Psoas muscle (tissue), 8 donors: ENCODE measurements at places on chromosomes 7 and 10.

DNA sequence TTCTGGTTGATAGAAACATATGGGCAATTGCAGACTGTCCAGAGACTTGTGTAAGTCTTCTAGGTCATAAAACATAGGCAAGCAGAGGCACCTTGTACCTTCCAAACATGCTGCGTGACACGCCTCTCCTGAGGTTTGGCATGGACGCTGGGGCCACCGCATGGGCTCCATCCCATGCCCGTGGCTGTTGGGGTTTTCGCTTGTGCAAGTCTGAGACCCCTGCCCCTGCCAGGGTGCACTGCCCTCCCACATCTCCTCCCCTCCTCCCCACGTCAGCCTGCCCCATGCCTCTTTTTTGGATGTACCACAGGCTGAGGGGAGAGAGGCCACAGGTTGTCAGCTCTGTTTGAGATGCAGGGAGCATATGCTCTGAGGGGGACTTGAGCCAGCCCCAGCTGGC lies 19.0 kb downstream of the EIF3B start:
- H3K4me1 ChIP-seq: peaks cover 7% of the 10 kb centered on the region
- no peak for DNase-seq
- peaks cover 15% of the 10 kb centered on the region for H3K36me3 ChIP-seq
- H3K27ac ChIP-seq: peak overlapping the region; percentile 2
- no peak overlapping the region for H3K4me3 ChIP-seq

GRCh38 chr10:72802332-72802731 lies 91.2 kb upstream of the OIT3 start:
- H3K27ac ChIP-seq: no peak overlapping the region
- peaks cover 29% of the 10 kb centered on the region for H3K4me1 ChIP-seq
- no peaks in the 10 kb centered on the region for H3K27me3 ChIP-seq

- DNase-seq: peak; percentile 21
- no peaks in the 10 kb centered on the region for H3K27me3 ChIP-seq
- H3K4me3 ChIP-seq: peak overlapping the region; percentile 93
- peak overlapping the region; percentile 4 for H3K27ac ChIP-seq
- H3K36me3 ChIP-seq: no peaks in the 10 kb centered on the region
- peaks cover 24% of the 10 kb centered on the region for H3K4me1 ChIP-seq
Observed at GRCh38 chr10:22712956-22713852, 1.2 kb downstream of the PIP4K2A start.

DNA sequence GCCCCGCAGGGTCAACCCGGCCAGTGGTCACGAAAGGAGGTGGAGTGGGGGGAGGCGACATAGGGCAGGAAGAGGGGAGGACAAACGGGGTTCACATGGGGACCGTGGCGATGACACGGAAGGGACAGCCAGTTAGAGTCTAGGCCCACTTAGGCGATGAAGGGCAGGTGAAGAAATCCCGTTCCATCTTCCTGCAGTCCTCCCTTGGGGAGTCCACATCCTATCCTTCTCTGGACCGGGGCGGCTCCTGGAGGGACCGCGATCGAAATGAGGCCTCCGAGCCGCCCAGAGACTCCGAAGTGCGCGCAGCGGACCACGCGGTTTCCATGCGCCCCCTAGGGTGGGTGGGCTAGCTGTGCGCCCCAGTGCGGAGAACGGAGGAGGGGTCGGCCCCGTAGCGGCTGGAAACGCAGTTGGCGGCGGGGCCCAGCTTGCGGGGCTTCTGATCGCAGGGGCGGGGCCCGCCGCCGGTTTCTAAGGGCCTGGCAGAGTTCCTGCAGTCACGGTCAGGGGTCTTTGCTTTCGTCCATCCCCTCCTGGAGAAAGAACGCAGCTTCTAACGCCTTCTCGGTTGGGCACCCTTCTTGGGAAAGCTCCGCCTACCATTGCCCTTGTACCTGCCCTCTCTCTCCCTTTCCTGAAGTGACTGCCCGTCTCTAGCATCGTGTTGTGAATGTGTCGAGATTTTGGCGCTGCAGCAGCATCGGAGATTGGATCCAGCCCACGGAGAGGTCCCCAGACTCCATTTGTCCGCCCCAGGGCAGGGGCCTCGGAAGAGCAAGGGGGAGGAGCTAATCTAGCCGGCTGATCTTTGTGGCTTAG lies 17.9 kb upstream of the TMEM225B start:
- DNase-seq: peak; percentile 38
- peak overlapping the region; percentile 72 for H3K4me3 ChIP-seq
- peaks cover 14% of the 10 kb centered on the region for H3K4me1 ChIP-seq

DNA sequence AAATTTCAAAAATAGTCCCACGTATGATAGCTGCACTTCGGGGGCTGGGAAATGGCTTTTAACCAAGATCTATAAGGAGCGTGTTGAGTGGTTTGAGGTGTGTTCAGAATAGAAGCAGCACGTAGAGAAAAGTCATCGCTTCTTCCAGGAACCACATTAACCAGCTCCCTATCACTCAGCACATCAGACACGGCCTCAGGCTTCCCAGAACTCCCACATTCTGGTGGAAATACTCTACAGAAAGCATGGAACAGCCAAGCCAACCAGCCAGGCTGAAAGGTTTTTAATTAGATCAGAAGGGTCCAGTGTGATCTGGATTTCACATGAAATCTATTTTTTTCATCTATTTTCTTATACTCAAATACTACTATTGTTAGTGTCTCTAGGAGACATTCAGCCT lies 231.5 kb upstream of the NRP1 start:
- no peaks in the 10 kb centered on the region for H3K27me3 ChIP-seq
- H3K36me3 ChIP-seq: no peaks in the 10 kb centered on the region
- no peak overlapping the region for H3K4me3 ChIP-seq
- no peak for DNase-seq
- H3K27ac ChIP-seq: no peak overlapping the region

- H3K27ac ChIP-seq: no peak overlapping the region
- H3K4me1 ChIP-seq: no peaks in the 10 kb centered on the region
Observed at GRCh38 chr7:101486433-101487104, 123.9 kb downstream of the COL26A1 start.

DNA sequence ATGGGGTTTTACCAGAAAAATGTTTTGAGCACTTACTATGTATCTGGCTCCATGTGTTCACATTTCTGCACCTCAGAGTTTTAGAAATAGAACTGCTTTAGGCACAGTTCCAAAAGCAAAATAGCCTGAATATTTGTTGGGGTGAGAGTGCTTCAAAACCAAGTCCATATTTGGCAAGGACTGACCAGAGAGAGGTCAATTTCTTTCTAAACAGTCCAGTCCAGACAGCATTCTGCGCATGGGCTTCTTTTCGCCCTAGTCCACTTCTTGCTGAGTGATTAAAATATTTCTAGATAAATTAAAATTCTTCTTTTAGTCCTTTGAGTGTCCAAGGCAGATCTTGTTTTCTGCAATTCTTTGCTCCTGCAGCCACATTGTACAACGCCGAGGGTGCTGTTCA lies 427.0 kb downstream of the PHTF2 start:
- no peaks in the 10 kb centered on the region for H3K36me3 ChIP-seq
- H3K27ac ChIP-seq: no peak overlapping the region
- no peak for DNase-seq
- H3K4me1 ChIP-seq: no peaks in the 10 kb centered on the region
- no peaks in the 10 kb centered on the region for H3K27me3 ChIP-seq

GRCh38 chr10:26725837-26726727 lies 28.6 kb downstream of the PDSS1 start:
- no peaks in the 10 kb centered on the region for H3K27me3 ChIP-seq
- H3K4me1 ChIP-seq: no peaks in the 10 kb centered on the region
- H3K4me3 ChIP-seq: no peak overlapping the region
- peaks cover 2% of the 10 kb centered on the region for H3K36me3 ChIP-seq
- H3K27ac ChIP-seq: no peak overlapping the region

GRCh38 chr7:64463636-64464375 lies 99.1 kb downstream of the ZNF680 start:
- peak; percentile 70 for DNase-seq
- no peak overlapping the region for H3K27ac ChIP-seq
- H3K4me1 ChIP-seq: no peaks in the 10 kb centered on the region
- no peaks in the 10 kb centered on the region for H3K36me3 ChIP-seq
- H3K4me3 ChIP-seq: peak overlapping the region; percentile 57

DNA sequence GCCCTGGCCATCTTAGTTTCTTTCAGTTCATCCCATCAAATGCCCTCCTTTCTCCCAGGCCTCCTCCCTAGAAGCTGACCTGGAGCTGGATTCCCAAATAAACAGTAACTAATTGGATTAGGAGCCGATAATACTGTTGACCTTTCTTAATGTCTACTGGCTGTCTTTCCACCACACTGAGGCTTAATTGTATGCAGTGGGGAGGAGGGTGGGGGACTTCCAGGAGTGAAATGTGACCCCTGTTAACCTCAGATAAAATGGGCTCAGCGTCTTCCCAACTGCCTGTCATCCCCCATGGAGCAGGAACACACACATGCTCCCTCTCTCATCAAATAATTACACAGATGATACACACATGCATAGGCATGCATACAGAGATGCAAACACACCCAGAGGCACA lies 53.7 kb upstream of the LBX1 start:
- peaks cover 19% of the 10 kb centered on the region for H3K27me3 ChIP-seq
- H3K4me1 ChIP-seq: no peaks in the 10 kb centered on the region
- H3K36me3 ChIP-seq: no peaks in the 10 kb centered on the region
- no peak overlapping the region for H3K27ac ChIP-seq
- no peak for DNase-seq

- H3K27ac ChIP-seq: no peak overlapping the region
- H3K27me3 ChIP-seq: no peaks in the 10 kb centered on the region
- DNase-seq: no peak
- no peaks in the 10 kb centered on the region for H3K4me1 ChIP-seq
- no peaks in the 10 kb centered on the region for H3K36me3 ChIP-seq
Observed at GRCh38 chr7:42758124-42758523, 153.7 kb downstream of the C7orf25 start.
